Psoas muscle (tissue), 8 donors: ENCODE measurements at places on chromosomes 4 and X.

DNA sequence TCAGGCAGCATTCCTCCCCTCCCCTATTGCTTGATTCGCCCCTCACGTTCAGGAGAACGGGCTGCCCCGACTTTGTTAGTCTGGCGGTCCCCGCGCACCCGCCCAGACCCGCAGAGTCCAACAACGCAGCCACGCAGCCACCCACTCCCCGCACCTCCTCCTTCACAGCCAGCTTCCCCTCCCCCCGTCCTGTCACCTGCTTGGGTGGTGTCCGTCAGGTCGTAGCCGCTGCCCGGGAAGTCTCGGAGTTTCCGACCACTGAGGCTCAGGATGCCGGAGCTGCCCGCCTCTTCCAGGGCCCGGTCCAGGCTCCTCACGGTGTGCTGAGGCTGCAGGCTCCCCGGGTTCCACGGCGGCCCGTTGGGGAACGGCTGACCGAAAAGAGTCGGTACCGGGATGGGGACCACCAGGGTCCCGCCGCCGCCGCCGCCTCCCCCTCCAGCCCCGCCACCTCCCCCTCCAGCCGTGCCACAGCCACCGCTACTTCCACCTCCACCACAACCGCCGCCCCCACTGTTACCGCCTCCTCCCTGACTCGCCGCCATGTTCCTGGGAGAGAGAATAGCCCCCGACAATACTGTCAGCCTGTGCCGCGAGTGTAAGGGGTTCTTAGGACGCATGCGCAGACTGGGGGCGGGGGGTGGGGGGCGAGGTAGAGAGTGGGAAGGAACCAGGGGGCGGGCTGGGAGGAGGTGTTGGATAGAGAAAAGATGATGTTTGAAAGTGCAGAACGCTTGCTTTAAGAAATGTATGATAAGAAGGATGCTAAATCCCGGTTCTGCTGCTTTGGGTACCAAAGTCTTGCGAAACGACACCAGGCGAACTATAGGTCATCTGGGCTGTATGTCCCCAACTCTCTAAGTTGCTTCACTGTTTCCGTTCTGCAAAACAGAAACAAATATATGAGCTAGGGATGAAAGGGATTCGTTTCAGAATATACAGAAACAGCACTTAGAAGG lies at the start of gene LRCH2:
Gene LRCH2, minus strand, starts transcription at position 600 of the 959 bp plus-strand sequence. Its CDS starts 55 bp downstream, at position 545.
- DNase-seq = peak; percentile 52

- DNase-seq = no peak
Measured at GRCh38 chrX:12949205-12949926, 25.5 kb upstream of the TMSB4X start.

- DNase-seq = no peak
Measured at GRCh38 chr4:5004496-5004895, 14.8 kb downstream of the CYTL1 start.

GRCh38 chr4:59200992-59201391 lies 1999.1 kb upstream of the ADGRL3 start:
- DNase-seq = no peak

DNA sequence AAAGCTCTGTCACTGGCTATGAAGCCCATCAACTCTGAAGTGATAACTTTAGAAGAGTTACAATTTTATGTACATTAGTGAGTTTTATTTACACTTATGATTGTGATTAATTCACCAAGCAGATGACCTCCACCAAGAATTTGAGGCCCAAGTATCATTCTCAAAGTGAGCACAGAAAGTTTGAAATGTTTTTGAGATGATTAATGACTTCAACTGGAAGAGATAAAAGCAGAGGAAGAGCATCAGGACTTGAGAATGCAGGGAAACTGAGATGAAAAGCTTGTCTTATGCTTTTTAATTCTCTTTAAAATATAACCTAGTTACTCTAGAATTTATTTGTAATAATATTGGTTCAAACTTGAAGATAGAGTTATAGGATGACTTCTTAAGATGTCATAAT lies 112.8 kb upstream of the H2AZ1 start:
- no peak for DNase-seq

GRCh38 chr4:124685851-124686250 lies 26.7 kb downstream of the ANKRD50 start:
- no peak for DNase-seq

DNA sequence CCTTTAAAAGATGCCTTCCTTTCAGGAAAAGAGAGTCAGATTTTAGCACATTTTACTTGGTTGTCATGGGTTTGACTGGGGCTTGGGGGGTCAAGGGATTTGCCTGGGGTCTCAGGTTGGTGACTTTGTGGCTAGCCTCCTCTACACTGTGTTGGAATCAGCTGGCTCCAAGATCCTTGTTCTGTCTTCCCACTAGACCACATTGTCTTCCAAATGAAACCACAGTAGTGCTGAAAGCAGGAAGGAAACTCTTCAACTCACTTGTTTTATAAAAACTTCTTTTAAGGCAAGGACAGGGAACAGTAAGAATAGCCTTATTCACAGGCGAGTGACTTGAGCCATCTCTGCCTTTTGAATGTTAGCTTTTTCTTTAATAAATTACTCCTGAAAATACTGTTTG lies 37.0 kb upstream of the OTUD4 start:
- no peak for DNase-seq

DNA sequence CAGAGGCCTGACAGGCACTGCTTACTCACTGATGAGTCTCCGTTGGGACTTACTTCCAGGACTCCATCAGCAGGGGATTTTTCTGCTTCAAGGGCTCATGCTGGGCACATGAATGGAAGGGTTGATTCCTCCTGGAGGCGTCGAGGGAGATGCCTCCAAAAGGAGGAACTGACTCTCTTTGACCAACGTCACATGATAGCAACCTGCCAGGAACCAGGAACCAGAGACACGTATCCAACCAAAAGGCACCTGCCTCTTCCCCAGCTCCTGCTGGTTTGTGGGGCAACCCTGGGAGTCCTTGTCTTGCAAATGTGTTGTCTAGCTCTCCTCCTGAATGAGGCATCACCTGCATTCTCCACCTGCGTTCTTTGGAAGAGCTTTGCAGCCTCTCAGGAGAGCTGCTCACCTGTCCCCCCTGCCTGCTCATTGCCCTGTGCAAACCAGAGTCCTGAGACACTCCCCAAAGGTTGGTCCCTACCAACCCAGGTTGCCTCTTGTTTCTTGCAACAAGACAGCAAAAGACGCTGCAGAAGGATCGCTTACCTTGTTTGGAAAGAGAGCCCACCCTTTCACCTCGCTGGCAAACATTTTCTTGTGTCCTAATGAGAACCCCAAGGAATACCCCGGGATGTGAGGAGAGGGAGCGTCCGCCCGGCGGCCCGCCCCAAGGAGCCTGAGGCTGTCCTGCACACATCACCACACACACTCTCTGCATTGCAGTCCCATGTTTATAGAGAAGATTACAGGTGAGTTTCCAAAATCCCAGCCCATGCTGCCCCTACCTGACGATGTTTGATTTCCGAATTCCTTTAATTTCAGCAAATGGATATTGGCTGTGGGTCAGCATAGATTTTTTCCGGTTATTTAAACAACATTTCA lies 30.5 kb upstream of the SHOX start:
- DNase-seq = no peak

- no peak for DNase-seq
Measured at GRCh38 chr4:76998251-76998901, 48.8 kb downstream of the SEPTIN11 start.

DNA sequence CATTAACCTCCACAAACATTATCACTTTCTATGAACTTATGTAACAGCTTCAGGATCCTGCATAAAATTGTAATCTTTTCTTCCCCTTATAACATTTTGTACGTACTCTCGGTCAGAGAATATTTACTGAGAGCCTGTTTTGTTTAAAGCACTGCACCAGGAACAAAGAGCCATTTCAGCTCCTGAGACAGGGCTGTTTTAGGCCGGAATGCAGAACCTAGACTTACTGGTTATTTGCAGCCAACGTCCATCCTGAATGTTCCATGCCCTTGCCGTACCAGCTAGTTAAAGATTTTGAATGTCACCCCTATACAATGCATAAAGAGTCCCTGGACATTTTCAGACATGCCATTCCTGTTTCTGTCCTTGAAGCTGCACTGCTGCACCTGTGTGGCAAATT lies 248.8 kb downstream of the PCDH7 start:
- DNase-seq = no peak

- no peak for DNase-seq
Measured at GRCh38 chrX:122566401-122566800, 617.7 kb upstream of the GRIA3 start.

DNA sequence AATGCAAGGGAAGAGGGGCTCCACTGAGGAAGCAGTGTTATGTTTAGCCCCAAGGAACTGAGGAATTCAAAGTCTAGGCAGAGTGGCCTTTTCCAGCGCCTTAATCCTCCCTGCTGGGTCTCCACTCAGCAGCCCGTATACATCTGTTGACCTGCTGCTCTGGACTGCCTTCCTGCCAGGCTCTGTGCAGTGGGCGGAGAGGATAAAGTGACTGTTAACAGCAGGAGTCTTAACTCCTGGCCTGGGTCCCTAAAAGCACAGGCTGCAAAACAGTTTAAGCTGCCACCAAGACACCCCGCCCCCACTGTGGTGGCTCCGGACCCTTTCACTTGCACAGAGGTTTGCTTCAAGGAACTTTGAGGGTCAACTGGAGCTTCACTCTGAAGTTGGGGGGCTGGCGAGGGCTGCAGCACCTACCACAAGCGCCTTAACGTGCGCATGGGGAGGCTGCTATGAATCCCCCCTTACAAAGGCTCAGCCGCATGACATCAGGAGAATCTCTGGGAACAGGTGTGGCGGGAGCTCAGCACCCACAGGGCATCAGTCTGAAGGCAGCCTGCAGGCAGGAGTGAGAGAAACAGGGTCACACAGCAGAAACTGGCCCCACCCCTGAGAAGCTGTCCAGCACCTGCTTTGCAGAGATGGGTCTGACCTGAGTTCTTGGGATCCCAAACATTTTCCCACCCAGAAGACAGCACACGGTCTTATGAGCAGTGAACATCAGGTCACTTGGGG lies 358.2 kb upstream of the GATB start:
- DNase-seq = no peak

- DNase-seq = no peak
Measured at GRCh38 chr4:72194046-72194445, 162.2 kb downstream of the NPFFR2 start.

GRCh38 chrX:129663171-129663570 lies 8.4 kb upstream of the APLN start:
- no peak for DNase-seq

DNA sequence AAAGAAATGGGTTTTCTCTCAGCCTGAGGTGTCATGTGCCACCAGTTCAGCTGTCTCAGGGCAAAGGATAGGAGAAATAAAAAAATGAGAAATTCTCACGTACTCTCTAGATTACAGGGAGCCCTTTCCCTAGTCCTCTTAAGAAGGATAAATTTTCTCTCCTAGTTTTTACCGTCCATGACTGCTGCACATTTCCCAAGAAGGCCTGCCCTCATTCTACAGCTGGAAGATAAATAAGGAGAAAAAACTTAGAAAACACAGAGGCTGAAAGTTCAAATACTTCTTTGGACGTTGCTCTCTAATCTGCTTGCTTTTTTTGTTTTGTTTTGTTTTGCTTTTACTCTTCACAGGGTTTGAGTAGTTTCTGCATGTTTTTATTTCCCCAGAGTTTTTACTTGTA lies 211.9 kb downstream of the DCAF12L2 start:
- no peak for DNase-seq

- no peak for DNase-seq
Measured at GRCh38 chrX:138872537-138872936, 161.0 kb upstream of the FGF13 start.

- DNase-seq = no peak
Measured at GRCh38 chr4:69749771-69750170, 10.6 kb downstream of the SULT1B1 start.

- no peak for DNase-seq
Measured at GRCh38 chr4:118775405-118775804, 60.5 kb downstream of the SEC24D start.

DNA sequence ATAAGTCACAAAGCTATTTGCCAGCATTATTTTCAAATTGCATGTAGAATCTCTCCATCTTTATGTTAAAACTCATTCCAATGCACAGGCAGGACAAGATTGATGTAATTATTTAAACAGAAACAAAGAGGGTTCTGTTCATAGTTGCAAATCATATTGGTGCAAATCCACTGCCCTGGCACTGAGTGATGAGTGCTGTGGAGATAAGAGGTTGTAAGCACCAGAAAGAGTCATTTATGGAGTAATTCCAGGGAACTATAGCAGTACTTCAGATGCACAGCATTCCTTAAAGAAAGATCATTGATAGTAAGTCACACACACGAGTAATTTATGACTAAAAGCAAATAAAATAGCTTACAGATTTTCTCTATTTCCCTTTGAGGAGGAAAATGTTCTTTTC lies 337.7 kb upstream of the CTSO start:
- DNase-seq = no peak

DNA sequence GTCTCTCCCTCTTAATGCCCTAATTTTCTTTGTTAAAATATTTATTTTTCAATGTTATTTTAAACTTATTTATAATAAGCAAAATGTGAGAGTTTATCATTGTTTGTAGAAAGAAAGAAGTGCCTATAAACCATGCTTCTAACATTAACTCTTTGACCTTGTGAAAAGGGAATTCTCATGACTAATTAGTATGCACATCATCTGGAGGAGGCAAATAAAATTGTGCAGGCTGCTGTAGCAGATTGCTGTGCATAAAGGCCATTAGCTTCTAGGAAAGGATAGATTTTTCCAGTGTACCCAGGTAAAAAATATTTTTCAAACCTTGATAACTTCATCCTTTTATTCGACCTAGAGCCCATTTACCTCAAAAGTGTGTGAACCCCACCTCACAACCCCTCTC lies 84.6 kb upstream of the GUCY1A1 start:
- DNase-seq = no peak

DNA sequence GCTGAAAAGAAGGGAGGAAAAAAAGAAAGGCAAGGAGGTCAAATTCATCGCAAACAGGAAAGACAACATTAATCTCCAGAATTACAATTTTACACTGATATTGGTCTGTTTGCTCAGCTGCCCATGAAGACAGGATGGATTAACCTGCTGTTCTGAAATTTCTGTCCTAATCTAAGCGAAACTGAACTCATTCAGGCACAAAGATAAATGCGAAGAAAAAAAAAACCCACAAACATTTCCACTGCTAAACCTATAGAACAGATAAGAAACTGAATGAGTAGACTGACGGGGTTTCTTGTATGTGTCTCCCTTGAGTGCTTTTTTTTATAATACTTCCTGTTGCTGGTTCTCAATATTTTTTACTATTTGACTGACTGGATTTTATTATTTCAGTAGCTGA lies 251.8 kb upstream of the FTHL17 start:
- DNase-seq = no peak

DNA sequence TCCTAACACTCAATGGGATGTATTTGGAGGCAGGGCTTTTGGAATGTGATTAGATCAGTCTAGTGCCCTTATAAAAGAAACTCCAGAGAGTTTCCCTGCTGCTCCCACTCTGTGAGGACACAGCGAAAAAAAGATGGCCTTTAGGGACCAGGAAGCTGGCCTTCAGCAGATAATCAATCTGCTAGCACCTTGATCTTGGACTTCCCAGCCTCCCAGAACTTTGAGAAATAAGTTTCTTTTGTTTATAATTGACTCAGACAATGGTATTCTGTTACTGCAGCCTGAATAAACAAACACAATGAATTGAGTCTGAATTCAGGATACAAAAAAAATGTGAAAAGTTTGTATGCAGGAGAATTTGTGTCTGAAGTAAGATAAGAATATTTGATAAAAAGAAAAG lies 842.1 kb downstream of the FSTL5 start:
- DNase-seq = no peak
